GM13977 (cell line): ENCODE measurements at places on chromosomes 1 and 21.

DNA sequence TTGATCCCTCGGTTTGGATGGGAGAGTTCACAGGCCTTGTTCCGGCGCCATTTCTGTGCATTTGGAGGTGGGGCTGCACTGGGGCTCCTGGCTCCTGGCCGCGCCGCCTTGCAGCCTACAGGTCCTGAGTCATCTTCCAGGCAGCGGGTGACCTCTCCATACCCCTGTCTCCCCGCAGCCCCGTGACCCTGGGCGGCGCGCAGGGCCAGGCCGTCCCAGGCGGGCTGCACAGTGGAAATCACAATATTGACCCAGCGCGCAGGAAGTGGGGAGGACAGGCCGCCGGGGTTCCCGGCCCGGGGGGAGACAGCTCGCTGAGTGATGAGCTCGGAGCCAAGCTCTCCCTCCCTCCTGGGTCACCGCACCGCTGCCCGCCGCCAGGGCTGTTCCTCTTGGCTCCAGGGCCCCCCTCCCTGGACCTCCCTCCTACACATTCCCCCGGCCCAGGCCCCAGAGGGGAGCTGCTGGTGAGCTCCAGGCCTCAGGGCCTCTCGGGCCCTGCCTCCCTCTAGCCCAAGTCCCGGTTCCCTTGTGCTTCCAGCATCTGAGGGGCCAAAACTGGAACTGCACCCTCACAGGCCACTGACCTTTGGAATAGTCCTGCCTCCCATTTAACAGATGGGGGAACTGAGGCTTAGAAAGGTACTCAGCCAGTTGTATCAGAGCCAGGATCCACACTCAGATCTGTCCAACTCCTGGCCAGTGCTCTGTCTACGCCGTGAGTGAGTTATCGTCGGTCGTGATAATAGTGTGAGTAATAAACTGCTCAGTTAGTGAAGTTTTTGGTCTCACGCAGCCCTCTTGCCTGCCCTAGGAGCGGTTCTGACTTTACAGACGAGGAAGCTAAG, 142.9 kb upstream of the WNT4 start:
- DNase-seq: no peak

GRCh38 chr1:185864889-185865517, 130.8 kb downstream of the HMCN1 start:
- no peak for DNase-seq

DNA sequence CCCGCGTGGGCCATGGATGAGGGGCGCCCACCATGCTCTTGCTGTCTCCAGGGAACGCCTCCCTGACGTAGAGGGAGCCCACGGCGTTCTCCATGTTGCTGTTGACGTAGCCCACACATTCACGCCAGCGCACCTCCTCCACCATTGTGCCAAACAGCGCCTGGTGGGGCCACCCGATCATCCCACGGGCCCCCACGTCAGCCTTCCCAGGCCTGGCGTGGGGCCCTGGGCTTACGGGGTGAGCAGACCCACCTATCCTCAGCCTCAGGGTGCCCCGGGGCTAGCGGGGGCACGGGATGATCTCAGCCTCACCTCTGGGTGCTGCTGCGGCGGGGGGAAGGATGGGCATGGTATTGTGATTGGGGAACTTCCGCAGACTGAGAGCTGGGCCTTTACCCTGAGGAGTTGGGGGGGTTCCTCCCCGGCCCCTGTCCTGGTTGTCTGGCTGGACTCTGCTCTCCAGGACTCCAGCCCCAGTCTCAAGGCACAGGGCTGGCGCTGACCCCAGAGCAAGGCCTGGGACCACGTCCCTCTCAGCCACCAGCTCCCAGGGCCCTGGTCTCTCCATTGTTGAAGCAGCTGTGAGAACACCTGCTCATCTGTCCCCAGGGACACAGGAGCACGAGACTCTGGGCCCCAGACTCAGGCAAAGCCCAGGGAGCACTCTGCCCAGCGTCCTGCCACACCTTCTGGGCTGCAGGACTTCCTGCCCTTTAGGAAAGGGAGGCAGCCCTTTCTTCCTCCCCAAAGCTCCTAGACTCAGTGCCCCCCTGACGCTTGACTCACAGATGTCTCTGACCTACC, 10.2 kb downstream of the PRXL2B start:
- DNase-seq: no peak

GRCh38 chr21:32001390-32001789, 128.6 kb downstream of the HUNK start:
- DNase-seq: no peak

DNA sequence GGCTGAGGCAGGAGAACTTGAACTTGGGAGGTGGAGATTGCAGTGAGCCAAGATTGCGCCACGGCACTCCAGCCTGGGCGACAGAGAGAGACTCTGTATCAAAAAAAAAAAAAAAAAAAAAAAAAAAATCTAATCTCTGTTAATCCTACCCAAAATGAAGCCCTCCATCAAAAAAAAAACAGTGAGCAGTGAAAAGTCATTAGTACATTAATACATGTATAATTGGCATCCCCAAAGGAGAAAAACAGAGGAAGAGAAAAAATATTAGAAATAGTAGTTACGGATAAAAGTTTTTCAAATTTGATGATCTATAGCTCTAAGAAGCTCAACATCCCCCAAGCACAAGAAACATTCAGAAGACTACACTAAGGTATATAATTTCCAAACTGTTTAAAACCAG, 71.6 kb downstream of the TRIM33 start:
- DNase-seq: no peak

DNA sequence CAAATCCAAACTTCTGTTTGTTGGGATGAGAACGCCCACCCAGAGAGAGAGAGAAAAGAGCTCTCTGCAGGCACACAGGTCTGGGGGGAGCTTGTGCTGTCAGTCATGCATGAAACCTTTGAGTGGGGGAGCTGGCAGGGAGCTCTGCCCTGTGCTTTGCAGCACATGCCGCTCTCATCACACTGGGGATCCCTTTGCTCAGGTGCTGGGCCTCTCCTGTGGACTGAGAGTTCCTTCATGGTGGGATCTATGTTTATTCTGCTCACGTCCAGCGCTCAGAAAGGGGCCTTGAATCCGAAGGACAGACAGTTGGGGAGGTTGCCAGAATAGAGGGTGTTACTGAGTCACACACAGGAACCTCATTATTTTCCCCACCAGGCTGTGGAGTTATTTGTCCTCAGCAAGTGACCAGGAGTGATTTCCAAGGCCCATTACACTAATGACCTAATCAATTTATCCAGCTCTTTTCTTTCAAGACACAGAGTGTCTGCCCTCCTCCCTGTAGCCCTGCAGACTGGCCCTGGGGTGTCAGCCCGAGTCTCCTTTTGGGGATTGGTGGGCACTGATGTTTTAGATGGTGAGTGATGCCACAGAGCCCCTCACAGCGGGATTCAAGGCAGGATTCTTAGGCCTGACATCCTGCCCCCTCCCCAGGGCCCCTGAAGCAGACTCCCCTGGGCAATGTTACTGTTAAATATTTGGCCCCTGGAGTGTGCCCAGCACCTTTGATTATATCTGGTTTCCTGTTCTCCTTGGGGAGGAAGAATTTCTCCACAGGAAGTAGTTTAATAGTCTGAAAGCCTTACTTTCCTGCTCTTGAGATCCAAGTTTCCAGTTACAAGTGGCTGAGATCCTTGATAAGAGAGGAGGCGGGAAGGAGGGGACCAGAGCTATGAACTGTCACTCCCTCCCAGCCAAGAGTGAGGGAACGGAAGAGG, 22.3 kb downstream of the MYBPH start:
- no peak for DNase-seq

DNA sequence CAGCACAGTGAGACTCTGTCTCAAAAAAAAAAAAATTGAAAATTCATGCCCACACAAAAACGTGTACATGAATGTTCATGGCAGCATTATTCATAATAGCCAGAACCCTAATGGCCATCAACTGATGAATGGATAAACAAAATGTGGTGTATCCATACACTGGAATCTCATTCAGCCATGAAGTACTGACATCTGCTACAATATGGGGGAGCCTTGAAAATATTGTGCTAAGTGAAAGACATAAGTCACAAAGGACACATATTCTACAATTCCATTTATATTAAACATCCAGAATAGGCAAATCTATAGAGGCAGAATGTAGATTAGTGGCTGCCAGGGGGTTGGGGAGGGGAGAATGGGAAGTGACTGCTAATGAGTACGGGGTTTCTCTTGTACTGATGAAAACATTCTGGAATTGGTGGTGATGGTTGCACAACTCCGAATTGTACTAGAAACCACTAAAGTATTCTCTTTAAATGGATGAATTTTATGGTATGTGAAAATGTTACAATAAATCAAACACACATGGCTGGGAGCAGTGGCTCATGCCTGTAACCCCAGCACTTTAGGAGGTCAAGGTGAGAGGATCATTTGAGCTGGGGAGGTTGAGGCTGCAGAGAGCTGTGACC, 33.0 kb upstream of the KCNN3 start:
- DNase-seq: no peak

GRCh38 chr1:12769031-12769430, 4.5 kb upstream of the PRAMEF12 start:
- DNase-seq: no peak

DNA sequence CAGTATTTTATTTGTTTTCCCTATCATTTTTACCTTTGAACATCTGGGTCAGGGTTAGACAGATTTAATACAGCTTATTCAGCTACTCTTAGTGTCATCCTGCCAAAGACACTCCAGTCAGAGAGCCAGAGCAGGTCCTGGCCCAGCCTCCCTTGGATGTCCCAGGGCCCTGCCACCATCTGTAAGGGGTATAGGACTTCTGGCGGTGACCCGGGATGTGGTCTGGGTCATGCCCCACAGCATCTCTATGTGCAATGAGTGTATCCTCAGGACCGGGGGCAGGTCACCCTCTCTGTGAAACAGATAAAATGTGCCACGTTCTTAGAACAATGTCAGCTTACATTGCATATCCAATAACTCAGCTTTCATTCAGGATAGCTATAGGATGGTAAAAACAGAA, 37.8 kb upstream of the PRSS38 start:
- DNase-seq: no peak

- no peak for DNase-seq
Observed at GRCh38 chr1:93710499-93711453, 29.1 kb upstream of the BCAR3 start.

DNA sequence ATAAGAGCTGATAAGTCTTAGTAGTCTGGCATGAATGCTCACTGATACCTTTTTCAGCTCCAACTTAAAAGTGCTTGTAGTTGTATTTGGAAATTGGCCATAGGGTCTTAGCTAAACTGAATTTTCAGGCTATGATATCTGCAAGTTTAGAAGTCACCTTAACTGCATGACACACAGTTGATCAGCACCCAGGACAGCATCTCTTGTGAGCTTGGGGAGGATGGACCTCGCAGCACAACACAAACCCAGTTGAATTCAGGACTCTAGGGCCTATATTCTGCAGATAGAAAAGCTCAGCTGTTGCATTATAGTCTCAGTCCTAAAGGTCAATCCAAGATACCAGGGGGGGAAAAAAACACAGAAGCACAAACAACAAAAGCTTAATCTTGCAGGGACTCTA, 394.3 kb downstream of the KCNH1 start:
- DNase-seq: no peak

DNA sequence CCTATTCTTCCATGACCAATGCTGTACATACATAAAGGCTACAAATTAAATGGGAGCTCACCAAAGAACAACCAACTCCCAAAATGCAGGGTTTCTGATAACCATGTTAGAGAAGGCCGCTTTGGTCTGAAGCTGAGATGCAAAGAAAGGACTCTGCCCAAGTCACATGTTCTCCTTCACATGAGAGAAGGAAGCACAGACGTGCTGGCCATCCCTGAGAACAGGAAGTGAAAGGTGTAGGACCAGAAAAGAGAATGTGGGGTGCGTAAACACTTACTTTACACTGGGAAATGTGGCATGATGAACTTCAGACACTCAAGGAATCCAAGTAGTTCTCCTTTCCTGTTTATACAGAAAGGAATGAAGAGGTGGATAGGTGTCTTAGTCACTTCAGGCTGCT, 31.7 kb upstream of the TADA1 start:
- no peak for DNase-seq

DNA sequence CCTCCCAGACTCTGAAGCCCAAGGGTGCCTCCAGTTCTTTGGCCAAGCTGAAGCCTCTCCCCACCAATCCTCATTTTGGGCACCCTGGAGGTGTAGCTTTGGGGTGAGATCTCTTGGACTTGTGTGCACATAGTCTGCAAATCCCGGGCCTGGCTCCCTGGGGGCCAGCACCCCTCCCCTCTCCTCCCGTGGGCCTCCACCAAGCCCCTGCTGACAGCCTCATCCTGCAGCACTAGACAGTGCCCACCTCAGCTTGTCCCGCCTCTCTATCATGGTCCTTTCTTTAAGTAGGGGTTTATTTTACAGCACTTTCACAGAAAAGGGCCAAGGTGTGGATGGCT, 3.2 kb downstream of the GJC2 start:
- DNase-seq: no peak

DNA sequence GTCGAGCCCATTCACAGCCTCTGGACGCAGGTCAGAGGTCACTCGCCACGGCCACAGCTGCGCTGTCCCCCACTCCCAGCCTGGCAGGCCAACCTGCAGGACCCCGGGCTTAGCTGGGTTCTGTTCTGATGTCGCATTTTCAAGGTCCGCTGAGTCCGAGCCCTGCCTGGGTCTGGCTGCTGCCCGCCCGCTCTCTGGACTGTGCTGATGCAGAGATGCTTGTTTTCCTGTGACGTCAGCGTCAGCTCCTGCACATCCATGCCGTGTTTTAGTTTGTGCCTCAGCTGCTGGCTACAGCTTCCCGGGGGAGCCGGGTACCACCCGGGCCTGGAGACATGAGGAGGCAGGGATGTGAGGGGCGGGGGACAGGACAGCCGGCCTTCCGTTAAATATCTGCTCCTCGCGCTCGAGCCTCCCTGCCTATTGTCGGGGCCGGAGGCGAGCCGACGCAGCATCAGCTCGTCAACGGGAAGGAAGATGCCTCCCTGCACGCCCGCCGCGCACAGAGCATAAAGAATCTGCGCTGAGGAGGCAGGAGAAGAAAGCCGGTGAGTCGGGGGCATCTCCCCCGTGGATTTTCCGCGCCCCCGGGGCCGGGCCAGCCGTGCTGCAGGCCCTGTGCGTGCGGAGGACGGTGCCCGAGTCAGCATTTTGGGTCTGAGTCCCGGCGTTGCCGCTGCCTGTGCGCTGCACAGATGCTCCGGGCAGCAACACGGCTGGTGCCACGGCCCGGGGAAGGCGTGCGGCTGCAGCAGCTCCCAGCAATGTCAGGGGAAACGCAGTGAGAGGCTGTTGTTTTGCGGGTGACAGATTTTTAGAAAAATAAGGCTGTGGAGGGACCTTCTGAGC, 23.4 kb downstream of the PRKCZ start:
- DNase-seq: no peak

DNA sequence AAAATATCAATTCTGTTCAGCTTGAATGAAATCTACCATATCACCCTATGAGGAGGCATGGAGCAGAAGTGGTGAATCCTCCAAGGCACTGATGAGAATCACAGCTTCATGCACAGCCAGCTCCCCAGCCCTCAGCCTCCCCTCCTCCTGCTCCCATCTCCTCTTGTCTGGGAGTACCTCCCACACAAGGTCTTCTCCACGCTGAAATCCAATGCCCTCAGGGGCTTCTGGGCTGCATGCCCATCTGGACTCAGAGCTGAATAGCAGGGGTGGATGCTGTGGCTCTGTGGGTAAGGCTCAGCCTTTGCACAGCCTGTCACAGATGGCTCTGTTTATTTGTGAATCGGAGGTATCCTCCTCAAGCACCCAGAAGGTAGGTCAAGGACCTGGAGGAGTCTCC, 48.6 kb downstream of the KCNC4 start:
- DNase-seq: no peak
